D721Med (cell line): ENCODE measurements at places on chromosomes 1 and 21.

DNA sequence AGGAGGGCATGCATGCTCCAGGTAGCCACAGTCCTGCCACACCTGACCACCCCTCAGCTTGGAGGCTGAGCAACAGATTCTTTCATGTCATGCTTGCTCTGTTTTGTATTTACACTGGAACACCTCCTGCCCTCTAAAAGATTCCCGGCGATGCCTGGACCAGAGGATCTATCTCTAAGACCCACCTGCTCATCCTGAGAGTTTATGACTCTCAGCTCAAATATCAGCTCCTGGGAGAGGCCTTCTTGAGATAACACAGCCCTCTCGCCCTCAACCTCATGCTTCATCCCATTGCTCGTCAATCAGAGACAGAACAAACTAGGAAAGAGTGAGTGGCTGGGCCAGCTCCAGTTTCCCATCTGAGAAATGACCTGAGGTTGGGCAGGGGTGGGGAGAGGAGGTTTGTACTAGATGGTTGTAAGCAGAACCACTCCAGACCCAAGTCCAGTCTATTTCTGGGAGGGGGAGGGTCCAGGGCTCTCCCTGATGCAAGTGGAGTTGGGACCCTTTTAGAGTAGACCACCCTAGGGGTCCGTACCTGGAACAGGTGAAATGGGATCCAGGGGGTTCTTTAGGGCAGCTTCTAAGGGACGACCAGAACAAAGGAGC is 524.5 kb downstream of the MATN1 start:
- DNase-seq = no peak

DNA sequence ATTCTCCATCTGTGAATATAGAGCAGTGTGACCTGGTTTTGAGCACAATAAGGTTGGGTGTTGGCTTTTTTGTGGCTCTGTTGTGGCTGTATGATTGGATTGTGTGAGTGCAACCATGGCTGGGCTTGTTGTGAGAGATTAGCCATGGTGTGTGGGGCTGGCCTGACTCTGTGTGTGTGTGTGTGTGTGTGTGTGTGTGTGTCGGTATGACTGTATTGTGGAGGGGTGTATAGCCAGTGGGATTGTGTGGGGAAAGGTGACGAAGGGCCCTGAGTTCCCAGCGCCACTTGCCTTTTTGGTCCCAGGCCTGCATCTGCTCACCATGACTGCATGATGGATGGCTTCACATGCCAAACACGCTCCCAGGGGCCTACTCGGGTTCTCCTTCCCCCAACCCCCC is 5.9 kb upstream of the SLC6A9 start:
- no peak for DNase-seq

- DNase-seq = no peak
These were observed 87.0 kb downstream of the NCAM2 start for GRCh38 chr21:21085206-21085605.

GRCh38 chr1:221727146-221728036 is 14.5 kb downstream of the DUSP10 start:
- DNase-seq = no peak

- DNase-seq = no peak
These were observed 143.8 kb downstream of the TNFSF18 start for GRCh38 chr1:172906778-172907592.
